Caki2 (cell line): ENCODE measurements at places on chromosomes 12 and 14.

DNA sequence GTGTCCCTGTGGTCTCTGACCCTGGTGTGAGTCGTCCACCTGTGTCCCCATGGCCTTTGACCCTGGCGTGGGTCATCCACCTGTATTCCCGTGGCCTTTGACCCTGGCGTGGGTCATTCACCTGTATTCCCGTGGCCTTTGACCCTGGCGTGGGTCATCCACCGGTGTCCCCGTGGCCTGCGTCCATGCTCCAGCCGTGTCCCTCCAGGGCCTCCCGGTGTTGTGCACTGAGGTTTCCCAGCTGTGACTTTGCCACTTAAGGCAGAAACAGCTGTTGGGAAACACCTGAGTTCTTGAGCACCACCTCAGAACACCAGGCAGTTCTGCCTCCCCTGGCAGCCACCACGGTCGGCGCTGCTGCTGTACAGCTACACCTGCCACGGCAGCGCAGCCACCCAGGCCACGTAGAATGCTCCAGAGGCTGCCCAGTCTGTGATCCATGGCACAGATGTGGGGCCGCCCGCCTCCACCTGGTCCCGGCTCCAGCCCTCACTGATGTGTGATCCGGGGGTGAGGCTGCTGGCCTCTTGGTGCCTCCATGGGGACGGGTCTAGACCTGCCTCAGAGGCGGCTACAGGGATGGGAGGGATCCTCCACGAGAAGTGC is 69.1 kb upstream of the GALNT9 start:
- DNase-seq, result no peak

GRCh38 chr14:39807271-39807670 is 375.0 kb upstream of the FBXO33 start:
- DNase-seq, result no peak

- DNase-seq, result no peak
Observed at GRCh38 chr14:102975662-102976061, 53.2 kb downstream of the AMN start.

GRCh38 chr12:131138638-131139362 is 185.1 kb downstream of the ADGRD1 start:
- no peak for DNase-seq

GRCh38 chr14:59359431-59360124 is 105.6 kb downstream of the GPR135 start:
- no peak for DNase-seq

DNA sequence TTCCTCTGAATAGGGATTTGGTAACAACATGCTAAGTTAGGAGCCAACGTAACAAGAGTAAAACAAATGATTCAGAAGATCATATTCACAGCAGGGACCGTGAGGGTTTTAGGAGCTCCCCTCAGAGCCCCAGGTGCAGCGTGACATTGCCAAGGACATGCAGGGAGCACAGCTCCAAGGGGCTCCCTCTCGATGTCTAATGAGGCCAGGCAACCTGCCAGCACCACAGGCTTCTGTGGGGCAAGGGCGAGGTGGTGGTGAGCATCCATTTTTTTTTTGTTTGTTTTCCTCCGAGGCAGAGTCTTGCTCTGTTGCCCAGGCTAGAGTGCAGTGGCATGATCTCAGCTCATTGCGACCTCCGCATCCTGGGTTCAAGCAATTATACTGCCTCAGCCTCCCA is 95.1 kb upstream of the PTPRB start:
- no peak for DNase-seq
